Epithelial cell of esophagus (primary cell): ENCODE measurements at places on chromosomes 6 and 20.
A peak's percentile ranks its signal among the peaks of the same experiment; 100 is the strongest.

DNA sequence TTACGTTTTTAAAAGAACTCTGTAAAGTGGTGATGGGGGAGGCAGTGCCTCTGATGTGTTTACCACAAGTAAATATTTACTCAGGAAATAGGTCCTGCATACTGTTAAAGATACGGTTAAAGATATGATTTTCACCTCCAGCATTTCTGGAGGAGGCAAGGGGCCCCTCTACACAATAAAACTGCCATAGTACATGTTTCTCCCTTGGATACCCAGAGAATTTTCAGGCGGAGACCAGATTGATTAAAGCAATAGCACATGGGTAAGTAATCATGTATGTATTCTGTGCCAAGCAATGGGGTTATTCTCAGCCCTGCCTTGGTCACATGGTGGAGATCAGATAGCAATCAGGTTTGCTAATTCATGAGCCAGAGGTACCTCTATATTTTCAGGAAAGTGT is 9.6 kb downstream of the RIPOR2 start:
- DNase-seq = no peak

DNA sequence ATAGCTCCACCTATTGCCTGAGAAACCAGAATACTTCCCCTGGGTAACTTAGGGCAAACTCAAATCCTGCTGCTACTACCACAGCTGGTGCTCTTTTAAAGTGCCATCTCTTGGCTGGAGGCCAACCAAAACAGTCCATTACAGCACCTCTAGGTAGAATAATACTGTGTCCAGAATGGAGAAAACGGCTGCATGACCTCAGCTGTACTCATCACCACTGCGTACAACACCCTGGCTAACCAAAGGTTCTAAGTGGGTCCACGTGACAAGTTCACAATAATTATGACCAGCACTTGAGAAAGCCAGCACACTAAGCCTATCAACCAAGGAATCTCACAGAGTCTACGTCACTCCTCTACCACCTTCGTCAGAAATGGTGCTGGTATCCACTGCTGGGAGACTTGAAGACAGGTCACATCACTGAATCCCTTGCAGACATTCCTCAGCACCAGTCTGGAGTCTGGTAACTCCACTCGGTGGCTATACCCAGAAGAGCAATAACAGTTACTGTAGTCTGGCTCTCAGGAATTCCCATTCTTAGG is 40.9 kb upstream of the PKIB start:
- no peak for DNase-seq

- DNase-seq = peak; percentile 91
These were observed 200.2 kb upstream of the ZNF217 start for GRCh38 chr20:53793783-53794383.

DNA sequence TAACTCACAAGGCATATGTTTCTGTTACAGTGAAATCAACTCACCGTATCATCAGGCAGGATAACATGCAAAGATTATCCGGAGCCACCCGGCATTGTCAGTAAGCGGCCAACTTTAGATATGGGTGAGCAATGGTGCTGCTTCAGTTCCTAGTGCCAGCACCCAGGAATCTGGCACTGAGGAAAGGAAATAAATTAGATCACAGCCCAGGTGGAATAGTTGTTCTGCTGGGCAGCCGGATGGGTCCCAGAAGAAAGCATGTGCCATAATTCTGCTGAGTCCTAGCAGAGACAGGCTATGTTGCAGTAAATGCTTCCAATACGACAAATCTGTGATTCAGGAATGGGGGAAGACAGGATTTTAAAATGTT is 183.6 kb upstream of the SPTLC3 start:
- DNase-seq = no peak

- no peak for DNase-seq
These were observed 28.9 kb downstream of the SRSF3 start for GRCh38 chr6:36622901-36623546.

GRCh38 chr6:56699066-56699654 is 56.5 kb upstream of the DST start:
- peak; percentile 44 for DNase-seq

DNA sequence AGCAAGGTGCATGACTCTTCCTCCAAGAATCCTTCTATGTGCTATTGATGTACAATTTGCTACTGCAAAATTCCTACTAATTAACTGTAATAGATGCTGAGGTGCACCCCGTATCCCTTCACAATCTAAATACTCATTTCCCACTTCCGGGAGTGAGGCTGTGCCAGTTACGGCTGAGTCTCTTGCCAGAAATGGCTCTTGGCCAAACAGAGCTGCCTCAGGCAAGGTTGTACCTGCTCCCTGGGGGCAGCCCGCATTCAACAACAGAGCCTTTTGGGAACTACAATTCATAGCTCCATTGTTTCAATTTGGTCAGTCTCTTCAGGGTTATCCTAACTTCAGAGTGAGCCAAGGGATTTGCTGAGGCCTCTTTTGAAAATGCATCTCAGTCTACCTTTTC is 789.8 kb upstream of the MAP3K7 start:
- no peak for DNase-seq

DNA sequence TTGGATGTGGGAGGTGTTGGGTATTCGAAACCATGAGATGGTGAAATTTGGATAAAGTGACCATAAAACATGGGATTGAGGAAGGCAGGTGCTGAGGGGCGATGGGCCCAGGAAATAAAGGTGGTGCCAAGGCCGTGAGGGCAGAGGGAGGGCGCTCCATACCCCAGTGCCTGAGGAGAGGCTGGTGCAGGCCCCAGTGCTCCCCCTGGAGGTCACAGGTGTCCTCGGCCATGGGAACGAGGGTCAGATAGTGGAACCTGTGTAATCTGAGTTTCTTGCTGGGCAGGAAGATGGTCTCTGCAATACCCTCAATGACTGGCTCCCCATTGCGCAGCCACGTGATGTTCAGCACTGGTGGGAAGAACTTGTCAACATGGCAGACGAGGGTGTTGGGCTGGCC is 16.2 kb downstream of the HLA-DPB1 start:
- DNase-seq = no peak

DNA sequence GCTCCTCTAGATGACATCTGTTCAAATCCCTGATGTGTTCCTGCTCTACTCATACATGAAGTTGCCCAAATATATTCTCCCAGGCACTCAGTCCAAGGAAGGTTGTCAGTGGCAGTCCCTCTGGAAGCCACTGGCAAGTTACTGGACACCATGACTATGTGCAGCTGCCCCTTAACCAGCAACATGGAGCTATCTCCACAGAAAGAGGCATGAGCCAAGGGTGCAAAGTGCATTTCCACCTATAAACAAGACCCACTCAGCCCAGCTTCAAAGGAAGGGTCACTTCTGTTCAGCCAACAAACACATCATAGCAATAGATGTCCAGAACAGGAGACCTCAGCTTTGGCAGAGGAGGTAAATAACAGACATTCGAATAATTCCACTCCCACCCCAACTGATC is 217.6 kb upstream of the PMEPA1 start:
- no peak for DNase-seq

DNA sequence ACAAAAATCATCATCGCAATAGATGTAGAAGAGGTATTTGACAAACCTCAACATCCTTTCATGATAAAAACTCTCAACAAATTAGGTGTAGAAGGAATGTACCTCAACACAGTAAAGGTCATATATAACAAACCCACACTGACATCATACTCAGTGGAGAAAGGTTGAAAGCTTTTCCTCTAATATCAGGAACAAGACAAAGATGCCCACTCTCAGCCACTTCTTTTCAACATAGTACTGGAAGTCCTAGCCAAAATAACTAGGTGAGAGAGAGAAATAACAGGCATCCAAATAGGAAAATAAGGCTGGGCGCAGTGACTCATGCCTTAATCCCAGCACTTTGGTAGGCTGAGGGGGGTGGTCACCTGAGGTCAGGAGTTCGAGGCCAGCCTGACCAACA is 95.8 kb downstream of the ZDHHC14 start:
- no peak for DNase-seq

DNA sequence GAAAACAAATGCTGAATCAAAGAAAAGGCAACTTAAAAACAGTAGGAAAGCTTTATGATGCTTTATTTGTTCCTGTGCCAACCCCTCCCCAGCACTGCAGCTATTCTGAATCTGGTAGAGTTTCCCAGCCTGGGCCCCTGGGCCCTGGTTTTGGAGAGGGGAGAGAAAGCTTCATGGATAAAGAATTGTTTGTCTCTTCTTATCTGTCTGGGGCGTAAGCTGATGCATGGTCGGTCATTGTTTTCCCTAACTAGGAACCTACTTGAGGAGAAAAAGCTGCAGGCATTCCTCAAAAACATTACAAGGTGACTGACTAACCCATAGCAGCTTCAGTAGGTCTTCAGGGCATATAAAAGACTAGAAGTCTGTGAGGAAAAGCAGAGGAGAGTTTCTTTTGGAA is 758.1 kb upstream of the EPHA7 start:
- no peak for DNase-seq

DNA sequence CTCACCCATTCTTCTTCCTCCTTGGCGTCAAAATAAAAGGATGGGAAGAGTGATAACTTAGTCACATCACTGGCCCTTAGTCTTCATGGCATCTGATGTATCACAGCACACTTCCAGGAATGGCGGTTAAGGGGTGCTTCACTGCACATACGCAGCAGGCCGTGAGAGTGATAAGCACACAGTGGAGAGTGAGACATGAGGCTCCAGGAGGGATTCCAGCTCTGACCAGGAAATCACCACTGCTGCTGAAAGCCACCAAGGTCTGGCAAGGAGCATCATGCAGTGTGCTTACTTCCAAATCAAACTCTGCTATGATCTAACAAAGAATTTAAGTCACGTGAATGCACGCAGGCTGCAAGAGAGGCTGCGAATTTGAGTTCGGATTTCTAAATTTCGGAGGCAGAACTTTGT is 62.4 kb downstream of the ARID1B start:
- no peak for DNase-seq

DNA sequence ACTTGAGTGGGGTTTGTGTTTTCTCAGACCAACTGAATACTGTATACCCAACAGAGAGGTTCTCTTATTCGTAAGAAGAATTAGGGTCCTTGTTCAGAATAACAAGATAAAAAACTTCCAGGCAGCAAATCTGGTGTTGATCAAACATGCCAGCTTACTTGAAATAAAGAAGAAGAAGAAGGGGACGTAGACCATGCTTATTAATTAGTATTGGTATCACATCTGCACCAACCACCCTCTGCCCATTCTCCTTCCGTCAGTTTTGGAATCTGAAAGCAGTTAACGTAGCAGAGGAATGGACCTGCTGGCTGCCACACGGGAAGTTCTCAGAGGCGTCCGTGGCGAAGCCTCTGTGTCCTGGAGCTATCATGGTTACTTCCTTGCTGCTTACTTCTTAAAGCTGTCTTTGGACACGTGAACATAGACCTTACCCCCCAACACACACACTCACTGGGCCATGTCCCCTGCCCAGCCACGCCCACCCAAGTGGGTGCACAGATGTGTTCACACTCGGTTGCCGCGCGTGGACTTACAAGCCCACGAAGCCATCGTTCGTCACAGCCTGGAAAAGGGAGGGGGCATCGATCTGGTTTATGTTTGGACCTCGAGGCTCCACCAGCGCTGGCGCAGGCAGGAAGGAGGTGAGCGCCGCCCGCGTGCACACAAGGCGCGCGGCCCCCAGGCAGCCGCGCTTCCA is 4.1 kb upstream of the DLL1 start:
- DNase-seq = no peak

GRCh38 chr20:58308680-58309527 is 611 bp upstream of the RAB22A start:
- DNase-seq = peak; percentile 71

GRCh38 chr20:36121981-36122930 is 32.3 kb upstream of the EPB41L1 start:
- DNase-seq = peak; percentile 92

DNA sequence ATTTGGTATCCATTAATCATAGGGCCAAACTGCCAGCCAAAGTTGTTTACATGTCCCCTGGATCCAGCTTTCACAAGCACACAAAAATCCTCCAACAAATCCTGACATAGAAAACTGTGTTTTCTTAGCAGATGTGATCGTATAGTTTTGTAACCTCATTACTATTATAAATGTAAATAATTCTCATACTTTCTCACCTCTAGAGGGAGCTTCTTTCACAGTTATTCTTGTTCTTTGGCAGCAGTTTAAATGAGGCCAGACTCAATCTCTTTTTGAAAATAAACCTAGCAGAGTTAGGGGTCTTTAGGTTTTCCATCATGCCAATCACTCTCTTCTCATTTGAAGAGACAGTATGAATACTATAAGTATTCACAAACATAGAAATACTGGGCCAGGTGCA is 17.0 kb upstream of the ZNF318 start:
- DNase-seq = peak; percentile 28

GRCh38 chr20:32784369-32785080 is 22.3 kb downstream of the DNMT3B start:
- DNase-seq = no peak

- DNase-seq = peak; percentile 35
These were observed 29.9 kb upstream of the TRIM27 start for GRCh38 chr6:28953585-28954258.

DNA sequence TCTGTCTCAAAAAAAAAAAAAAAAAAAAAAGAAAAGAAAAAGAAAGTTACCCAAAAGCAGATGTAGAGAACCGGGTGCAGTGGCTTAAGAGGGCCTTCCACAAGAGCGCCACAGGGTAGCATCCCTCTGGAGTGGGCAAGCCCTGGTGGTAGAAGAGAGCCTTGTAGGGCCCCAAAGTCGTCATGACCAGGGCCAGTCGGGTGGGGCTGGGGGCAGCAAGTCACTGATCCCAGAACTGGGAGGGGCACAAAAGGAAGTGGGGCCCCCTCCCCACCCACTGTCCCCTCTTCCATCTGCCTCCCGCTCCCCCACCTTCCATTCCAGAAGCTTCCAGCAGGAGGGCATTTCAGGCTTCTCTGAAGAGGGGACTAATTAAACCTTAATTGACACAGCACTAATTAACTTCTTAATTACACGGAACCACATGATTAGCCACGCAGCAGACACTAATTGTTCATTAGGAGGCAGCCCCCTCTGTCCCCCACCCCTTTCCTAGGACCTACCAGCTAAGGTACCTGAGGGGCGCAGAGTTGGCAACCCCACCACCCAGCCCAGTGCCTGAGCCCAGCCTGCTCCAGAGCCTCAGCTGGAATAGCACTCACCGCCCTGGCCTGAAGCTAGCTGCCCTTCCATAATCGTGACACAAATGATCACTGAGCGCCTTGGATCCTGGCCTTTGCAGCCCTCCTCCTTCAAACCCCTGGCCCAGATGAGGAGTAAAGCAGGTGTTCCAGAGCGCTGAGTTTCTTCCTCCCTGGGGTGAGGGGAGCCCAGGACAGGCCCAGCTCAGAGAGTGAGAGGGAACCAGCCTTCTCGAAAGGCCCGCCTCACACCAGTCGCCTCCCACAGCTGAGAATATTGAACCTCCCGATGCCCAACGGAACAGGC is 34.8 kb downstream of the MDFI start:
- no peak for DNase-seq

- peak; percentile 90 for DNase-seq
These were observed 5.4 kb upstream of the IER3 start for GRCh38 chr6:30749554-30750378.
